ENCODE measurements at places on chromosomes 2 and 18.

DNA sequence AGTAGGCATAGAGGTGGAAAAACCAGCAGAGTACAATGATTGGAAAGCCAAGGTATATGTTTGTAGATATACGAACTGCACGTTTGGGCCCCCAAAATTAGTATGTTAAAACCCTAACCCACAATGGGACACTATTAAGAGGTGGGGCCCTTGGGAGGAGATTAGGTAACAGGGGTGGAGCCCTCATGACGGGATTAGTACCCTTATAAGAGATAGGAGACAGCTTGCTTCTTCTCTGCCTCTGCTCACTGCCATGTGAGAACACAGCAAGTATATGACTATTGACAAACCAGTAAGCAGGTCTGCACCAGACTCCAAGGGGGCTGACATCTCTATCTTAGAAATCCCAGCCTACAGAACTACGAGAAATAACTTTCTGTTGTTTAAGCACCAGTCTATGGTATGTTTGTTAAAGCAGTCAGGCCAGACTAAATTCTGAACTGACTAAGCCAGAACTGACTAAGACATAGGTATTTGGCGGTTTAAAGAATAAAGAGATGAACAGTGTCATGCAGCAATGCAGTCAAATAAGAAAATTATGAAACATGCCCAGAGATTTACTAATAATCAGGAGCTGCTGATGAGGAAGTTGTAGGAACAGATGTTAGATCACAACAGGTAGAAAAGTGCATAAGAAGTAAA lies 182.9 kb downstream of the DYM start:
- DNase-seq = no peak

DNA sequence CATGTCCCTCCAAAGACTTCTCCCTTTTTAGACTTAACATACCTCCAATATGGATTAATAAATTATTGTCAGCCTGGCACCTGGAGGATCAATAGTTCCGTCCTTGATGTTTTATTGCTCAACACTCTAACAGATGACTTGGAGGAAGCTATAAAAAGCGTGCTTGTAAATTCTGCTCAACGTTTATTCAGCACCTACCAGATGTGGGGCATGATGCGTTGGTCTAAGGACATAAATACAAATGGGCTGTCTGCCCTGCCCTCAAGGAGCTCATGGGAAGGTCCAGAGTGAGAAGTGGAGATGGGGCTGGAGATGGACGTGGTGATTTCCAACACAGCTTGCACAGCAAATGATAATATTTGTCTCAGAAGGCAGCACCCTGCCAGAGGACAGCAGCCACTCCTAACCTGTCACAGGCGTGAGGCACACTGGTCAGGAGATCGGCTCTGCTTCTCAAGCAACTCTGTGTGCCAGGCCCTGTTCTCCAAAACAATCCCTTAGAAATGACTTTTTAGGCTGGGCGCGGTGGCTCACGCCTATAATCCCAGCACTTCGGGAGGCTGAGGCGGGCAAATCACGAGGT lies 25.5 kb upstream of the ZCCHC2 start:
- DNase-seq = no peak

GRCh38 chr2:27932396-27932795 lies 41.9 kb downstream of the BABAM2 start:
- no peak for DNase-seq

DNA sequence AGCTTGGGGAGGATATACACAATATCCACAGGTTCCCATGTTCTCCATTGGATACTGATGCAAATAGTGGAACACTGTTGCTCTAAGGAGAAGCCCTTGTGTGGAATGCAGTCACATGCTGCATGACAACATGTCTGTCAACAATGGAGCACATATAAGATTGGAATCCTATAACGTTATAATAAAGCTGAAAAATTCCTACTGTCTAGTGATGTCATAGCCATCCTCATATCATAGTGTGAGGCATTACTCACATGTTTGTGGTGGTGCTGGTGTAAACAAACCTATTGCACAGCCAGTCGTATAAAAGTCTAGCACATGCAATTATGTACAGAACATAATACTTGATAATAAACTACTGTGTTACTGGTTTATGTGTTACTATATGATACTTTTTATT lies 394.7 kb downstream of the FBXO15 start:
- no peak for DNase-seq

- no peak for DNase-seq
Measured at GRCh38 chr2:48122166-48122565, 215.9 kb upstream of the FBXO11 start.

Data from activated T-helper 1 cell treated with anti-CD3 and anti-CD28 coated beads, Interleukin-2, amount 50 U/mL, for 16 hours (primary cell).